Ovary (tissue), 10 donors: ENCODE measurements at places on chromosomes 7 and 10. TPM values are rescaled to one million over a fixed set of nuclear protein-coding genes. Genes with fewer than 3 reads are reported as not detected.

Gene IRF5
- total RNA-seq, result 2.4 TPM

Gene CDNF
- total RNA-seq, result 6.0 TPM

Gene SYCE1
- 3.2 TPM for total RNA-seq

Gene NPSR1
- total RNA-seq, result not detected

GRCh38 chr7:5425507-5426225 lies 2.0 kb upstream of the TNRC18 start:
- H3K4me3 ChIP-seq, result peak overlapping the region; percentile 94
- peaks cover 10% of the 10 kb centered on the region for H3K4me1 ChIP-seq
- H3K36me3 ChIP-seq, result no peaks in the 10 kb centered on the region
- peak overlapping the region; percentile 98 for H3K27ac ChIP-seq
- DNase-seq, result peak; percentile 88

- DNase-seq, result no peak
- no peaks in the 10 kb centered on the region for H3K4me1 ChIP-seq
- no peak overlapping the region for H3K4me3 ChIP-seq
These were observed 21.2 kb downstream of the CYP3A4 start for GRCh38 chr7:99762680-99763327.

- no peak for DNase-seq
- H3K4me3 ChIP-seq, result no peak overlapping the region
- H3K4me1 ChIP-seq, result no peaks in the 10 kb centered on the region
- H3K27ac ChIP-seq, result no peak overlapping the region
- H3K27me3 ChIP-seq, result no peaks in the 10 kb centered on the region
These were observed 767.3 kb downstream of the MAGI2 start for GRCh38 chr7:78686189-78686588.

DNA sequence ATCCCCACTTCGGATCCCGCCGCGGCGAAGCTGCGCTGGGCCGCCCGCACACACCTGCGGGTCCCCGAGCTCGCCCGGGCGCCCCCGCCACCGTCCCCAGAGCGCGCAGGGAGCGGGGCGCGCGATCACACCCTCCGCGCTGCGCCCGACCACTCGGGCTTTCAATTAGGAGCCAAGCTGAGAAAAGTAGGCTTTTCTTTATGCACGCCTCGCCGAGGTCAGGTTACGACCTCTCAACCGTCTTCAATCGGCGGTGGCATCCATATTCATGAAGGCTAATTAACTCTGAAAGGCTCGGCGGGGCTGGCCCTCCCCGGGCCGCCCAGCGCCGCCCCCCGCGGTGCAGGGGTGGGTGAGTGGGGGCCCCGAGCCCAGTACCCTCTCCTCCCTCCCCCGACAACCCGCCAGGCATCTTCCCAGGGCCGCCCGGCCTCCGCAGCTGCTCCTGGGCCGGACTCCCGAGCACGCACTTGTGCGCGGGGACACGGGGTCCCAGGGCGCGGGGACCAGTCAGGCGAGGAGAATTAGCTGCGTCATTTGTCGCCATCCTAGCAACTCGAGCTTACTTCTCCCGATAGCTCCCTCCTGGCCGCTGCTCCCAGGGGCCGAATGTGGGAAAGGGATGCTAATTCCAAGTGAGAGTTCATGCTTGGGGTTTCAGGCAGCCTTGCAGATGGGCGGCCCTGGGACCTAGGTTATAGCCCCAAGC lies 155.5 kb upstream of the LYZL2 start:
- peak overlapping the region; percentile 95 for H3K27ac ChIP-seq
- no peaks in the 10 kb centered on the region for H3K27me3 ChIP-seq
- DNase-seq, result peak; percentile 74
- H3K36me3 ChIP-seq, result no peaks in the 10 kb centered on the region

DNA sequence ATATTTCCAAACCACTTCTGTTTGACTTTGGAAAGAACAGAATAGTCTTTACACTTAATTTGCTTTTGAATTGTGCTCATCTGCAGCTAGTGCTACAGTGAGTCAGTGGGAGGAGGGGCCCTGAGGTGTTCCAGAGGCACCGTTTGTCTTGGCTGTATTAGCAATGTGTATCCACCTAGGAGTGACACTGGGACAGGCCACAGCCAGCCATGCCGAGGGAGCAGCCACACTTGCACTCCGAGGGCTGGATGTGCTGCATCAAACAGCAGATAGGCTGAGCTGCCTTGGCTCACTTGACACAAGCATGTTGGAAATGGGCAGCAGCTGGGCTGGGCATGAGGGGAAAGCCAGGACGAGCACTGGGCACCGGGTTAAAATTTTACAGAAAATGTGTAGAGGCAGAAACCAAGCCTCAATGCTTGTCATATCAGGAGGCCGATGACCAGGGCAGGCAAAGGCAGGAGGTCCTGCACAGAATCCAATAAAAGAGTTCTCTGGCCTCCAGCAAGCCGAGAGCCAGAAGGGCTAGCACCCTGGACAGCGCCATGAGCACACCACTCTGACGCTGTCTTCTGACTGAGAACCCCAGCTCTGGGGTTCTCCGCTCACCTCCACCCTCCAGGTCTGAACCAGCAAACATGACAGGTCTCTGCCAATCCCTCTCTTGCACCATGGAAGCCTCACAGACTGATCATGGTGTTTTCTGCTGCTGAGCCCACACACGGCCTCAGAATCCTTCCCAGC lies 163.3 kb downstream of the GRID1 start:
- H3K27me3 ChIP-seq, result no peaks in the 10 kb centered on the region
- DNase-seq, result no peak
- H3K4me1 ChIP-seq, result no peaks in the 10 kb centered on the region

- peak overlapping the region; percentile 57 for H3K27ac ChIP-seq
- H3K4me1 ChIP-seq, result peaks cover 6% of the 10 kb centered on the region
- H3K4me3 ChIP-seq, result peak overlapping the region; percentile 41
- H3K27me3 ChIP-seq, result no peaks in the 10 kb centered on the region
- H3K36me3 ChIP-seq, result no peaks in the 10 kb centered on the region
These were observed 608 bp downstream of the ACHE start for GRCh38 chr7:100894860-100895700.
